Activated CD4-positive, alpha-beta T cell treated with anti-CD3 and anti-CD28 coated beads, Interleukin-2, Interleukin-6, amounts not matched to agents 100 ng/mL and 50 ng/mL, durations not matched to agents 16 hours and 8 hours (primary cell): ENCODE measurements at places on chromosomes 5 and 9.

GRCh38 chr5:40021007-40021406, 596.2 kb upstream of the DAB2 start:
- DNase-seq = no peak

DNA sequence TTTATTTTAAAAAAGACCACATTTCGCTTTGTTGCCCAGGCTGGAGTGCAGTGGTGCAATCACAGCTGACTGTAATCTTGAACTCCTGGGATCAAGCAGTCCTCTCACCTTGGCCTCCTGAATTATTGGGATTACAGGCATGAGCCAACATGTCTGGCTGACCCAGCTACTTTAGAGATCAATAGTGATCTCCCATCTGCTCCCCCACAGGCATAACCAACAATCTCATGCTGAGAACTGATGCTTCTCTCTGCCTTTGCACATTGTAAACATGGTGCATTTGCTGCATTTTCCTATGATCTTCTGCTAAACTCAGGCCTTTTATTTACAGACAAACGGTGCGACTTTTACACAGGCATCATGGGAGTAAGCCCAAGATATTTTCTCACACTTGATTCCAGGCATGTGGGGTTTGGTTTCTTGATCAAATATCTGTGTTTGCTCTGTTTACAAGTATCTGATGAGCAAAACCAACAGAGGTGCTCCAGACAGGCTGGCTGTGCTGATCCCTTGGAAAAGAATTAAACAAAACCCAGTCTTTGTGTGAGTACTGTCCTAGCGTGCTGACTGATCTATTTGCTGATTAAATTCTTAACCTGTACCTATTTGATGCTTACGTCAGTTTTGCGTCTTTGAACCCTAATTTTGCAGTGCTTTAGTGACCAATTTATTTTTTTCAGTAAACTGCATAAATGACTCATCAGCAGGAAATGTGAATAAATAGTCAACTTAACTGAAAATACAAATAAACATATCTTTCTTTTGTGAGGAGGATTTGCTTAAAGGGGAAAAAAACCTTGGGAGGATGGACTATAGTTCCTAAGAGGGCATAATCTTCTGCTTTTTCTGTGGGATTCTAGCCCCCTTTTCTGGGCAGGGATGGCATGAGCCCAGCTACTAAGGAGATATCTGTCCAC, 191.7 kb upstream of the NR3C1 start:
- peak; percentile 66 for DNase-seq

GRCh38 chr9:21996858-21997257, 2.3 kb downstream of the CDKN2B-AS1 start:
- DNase-seq = no peak

DNA sequence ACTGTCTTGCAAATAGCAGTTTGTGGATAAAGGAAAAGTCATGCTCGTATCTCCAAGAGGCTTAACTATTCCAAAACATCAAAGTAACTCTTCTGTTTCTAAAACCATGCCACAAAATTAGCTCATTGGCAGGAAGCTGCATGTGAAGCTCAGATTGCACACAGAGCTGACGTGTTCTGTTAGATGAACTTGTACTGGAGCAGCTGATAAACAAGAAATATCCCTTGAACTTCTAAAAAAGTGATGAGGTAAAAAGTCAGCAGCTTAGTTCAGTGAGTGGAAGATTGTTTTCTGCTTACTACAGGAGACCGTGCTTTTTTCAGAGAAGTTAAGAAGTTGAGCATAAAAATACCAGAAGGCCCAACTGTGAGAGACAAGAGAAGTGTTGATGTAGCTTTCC, 113.2 kb downstream of the SLC12A2 start:
- DNase-seq = no peak

GRCh38 chr9:3906437-3907213, 380.8 kb upstream of the RFX3 start:
- no peak for DNase-seq

DNA sequence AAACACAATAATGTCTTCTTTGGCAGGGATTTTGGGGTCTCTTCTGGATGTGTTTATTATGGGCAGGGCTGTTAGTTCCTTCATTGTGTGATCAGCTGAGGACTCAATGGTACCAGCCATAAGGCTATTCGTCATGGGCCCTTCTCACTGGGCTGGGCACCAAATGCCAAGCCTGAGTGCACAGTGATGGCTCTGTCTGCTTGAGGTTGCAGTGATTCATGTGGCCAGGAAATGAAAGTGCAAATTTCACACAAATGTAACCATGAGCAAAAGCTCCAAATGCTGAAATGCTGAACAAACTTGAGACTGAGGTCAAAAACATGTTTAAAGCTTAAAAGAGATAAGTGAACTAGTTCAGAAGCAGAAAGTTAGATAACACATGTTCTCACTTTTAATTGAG, 191.0 kb downstream of the TARS1 start:
- no peak for DNase-seq

- no peak for DNase-seq
Observed at GRCh38 chr5:173464813-173465212, 136.6 kb upstream of the STC2 start.
